ENCODE measurements at places on chromosomes 6 and 20. TPM values are rescaled to one million over a fixed set of nuclear protein-coding genes. Genes with fewer than 3 reads are reported as not detected.

DNA sequence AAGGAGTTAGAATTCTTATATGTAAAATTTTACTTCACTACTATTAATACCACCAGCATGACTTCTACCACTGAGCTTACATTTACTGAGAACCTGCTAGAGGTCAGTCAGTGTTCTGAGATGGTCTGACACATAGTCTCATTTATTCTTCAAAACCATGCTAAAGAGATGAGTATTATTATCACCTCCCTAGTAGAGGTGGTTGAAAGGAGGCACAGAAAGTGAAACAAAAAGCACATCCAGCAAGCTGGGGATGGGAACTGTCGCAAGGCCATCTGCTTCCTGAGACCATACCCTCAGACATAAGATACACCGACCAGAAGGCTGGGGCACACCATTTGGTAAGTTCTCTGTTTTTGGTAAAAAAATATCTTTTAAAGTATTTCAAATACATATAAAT, 137.7 kb downstream of the INSM1 start:
- no peak for DNase-seq

Gene YIPF3
- total RNA-seq, result 102 TPM

DNA sequence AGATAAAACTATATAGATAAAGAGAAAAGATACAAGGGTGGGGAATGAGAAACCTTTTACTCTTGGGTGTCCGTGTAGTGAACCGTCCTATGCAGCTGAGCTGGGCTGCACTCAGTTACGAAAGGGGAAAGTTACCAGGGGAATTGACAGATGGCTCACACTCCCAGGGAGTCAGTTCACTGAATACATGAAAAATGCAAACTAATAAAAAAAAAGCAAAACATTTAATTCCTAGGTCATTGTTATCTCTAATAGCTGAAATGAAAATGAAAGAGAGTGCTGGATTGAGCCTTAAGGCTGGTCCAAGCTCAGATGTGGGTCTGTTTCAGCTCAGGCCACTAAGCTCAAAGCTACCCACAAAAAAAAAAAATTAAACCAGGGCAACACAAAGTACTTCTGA, 138.0 kb downstream of the THBS2 start:
- no peak for DNase-seq

Gene RPRD1B
- total RNA-seq, result 33.9 TPM

GRCh38 chr6:3230900-3231246, 3.4 kb upstream of the TUBB2B start:
- DNase-seq, result peak; percentile 39

GRCh38 chr6:7541175-7542064, at the start of gene DSP:
TSS of gene DSP (plus strand) at chr6:7541671. CDS start at chr6:7541916, 245 bp downstream.
- DNase-seq, result peak; percentile 74

Gene CCN2
- 29.2 TPM for total RNA-seq

GRCh38 chr6:169843110-169843509, 91.7 kb downstream of the ERMARD start:
- no peak for DNase-seq

DNA sequence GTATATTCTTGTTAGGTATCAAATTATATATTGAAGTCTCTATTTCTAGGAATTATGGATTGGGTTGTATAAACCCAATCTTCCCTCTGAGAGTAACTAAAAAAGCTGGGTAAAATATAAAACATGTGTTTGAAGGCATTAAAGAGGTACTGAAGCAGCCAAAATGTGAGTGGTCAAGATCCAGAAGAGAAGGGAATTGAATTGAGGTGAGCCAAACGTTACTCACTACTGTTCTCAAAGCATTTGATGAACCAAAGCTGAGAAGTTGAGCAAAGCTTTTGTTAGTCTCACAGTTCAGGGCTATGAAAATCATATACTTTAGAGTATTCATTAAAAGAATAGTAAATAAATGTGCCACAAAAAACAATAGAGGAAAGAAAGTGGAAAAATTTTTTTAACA, 365.8 kb downstream of the BCKDHB start:
- no peak for DNase-seq
